Activated CD4-positive, alpha-beta T cell treated with anti-CD3 and anti-CD28 coated beads for 1 hour (primary cell): ENCODE measurements at places on chromosomes 2 and 18.

DNA sequence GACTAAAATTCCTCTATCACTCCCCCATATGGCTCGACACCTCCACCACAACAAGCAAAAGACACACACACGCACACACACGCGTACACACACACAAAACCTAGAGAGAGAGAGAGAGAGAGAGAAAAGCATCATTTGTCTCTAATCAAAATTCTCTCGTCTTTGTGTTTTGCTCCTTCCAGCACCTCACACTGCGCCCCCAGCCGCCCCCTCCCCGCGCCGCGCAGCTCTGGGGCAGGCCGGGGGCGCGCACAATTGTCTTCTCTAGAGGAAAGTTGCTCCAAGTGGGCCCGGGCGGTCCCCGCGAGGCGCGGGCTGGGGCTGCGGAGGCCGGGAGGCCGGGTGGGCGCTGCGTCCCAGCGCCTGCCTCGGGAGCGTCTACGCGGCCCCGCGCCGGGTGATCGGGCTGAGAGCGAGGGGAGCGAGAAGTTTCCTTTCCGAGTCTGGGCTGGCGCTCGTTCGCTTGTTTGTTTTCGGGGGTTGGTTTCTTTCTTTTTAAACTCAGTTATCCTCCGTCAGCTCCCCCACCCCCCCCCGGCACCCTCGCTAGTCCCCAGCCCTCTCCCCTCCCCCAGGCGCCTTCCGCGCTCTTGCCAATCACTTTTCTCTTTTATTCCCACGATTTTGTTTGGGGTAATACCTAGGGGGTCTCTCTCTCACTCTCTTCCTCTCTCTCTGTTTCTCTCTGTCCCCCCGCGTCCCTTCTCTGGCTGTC lies 4.1 kb downstream of the ZEB2 start:
- DNase-seq, result no peak

- no peak for DNase-seq
Measured at GRCh38 chr2:15331787-15332186, 229.3 kb downstream of the NBAS start.

- DNase-seq, result no peak
Measured at GRCh38 chr18:3579701-3580100, 129.7 kb downstream of the TGIF1 start.

DNA sequence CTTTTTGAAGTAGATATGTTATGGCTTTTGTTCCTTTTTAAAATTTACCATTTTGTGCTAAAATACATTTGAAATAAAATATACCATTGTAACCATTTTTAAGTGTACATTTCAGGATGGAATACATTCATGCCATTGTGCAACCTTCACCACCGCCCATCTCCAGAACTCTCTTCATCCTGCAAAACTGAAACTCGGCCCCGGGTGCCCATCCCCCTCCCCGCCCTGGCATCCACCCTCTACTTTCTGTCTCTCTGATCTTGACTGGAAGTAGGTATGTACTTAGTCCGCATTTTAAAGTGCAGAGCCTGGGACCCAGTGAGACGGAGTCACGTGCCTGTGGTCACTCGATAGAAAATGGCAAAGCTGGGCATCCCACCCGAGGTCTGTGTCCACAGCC lies 45.6 kb downstream of the DIPK1C start:
- no peak for DNase-seq

DNA sequence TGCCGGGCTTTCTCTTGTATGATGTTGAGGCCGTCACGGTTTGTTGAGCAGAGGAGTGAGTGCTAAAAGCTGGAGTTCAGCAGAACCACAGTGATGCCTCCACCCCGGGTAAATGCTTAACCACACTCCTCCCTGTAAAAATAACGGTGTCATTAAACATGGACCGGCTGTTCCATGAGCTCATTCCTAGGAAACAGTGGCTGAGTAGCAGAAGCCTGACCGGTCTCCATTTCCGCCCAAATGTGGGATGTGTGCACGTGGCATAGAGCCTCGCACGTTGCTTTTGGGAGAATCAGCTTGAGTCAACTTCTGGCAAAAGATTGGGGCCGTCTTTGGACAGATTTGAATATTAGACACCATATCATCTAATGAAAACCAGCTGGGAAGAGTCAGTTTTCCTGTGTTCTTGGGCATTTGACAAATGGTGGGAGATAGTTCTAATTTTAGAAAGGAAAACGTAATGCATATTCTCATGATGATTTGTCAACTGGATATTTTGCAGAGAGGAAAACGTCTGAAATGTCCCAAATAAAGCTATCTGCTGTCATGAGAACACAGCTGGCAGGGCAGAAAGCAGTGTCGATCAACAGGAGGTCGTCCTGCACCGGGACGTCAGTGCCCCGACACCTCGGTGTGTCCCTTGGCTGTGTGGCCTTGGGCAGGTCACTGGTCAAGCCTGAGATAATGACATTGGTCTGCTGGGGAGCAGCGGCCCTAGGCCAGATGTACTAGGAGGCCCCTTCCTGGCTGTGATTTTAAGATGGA lies 42.4 kb downstream of the LRRFIP1 start:
- no peak for DNase-seq

GRCh38 chr2:184178229-184178628 lies 420.1 kb upstream of the ZNF804A start:
- no peak for DNase-seq

DNA sequence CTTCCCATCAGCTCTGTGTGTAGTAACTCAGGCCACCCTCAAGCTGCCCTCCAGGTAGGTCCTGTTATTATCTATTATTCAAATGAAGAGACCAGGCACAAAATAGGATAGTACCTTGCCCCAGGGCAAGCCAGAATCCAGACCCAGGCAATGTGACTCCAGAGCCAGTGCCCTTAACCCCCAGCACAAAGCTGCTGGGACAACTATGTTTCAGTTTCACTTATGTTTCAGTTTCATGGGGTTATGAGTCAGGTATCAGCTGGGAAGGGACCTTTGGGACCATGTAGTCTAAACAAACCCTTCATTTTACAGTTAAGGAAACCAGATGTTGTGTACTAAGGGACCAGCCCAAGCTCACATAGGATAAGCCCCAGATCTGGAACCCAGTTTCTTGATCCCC lies 10.0 kb downstream of the HK2 start:
- DNase-seq, result peak; percentile 17

GRCh38 chr2:132732694-132733093 lies 62.7 kb upstream of the LYPD1 start:
- DNase-seq, result no peak

GRCh38 chr2:7666596-7667259 lies 749.5 kb downstream of the RNF144A start:
- DNase-seq, result no peak

- DNase-seq, result no peak
Measured at GRCh38 chr2:26316845-26317244, 29.1 kb upstream of the SELENOI start.

- DNase-seq, result no peak
Measured at GRCh38 chr2:181853696-181854095, 37.8 kb upstream of the ITPRID2 start.

DNA sequence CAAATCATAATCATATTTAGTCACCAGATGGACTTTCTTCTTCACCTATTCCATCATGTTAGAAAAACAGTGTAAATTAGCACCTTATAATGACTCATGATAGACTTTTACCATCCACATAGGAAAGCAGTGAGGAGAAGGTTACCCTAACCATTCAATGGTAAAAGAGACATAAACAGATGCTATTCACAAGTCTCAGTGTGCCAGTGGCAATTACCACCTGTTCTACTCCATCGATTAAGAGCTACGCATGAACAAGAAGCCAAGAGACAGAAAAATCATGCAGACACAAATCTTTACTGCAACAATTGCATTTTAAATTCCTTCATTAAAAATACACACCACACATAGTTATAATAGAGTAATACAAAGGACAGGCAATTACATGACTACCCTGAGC lies 106.7 kb upstream of the CHAC2 start:
- DNase-seq, result no peak

DNA sequence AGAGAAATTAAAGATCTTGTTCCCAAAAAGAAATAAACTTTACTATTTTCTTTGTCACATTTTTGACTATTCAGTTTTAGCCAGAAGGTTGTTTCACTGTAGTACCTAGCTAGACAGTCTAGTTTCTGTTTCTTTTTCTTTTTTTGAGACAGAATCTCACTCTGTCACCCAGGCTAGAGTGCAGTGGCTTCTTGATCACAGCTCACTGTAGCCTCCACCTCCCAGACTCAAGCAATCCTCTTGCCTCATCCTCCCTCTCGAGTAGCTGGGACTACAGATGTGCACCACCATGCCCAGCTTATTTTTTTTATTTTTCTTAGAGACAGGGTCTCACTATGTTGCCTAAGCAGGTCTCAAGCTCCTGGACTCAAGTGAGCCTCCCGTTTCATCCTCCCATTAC lies 2.2 kb downstream of the RBM45 start:
- no peak for DNase-seq

DNA sequence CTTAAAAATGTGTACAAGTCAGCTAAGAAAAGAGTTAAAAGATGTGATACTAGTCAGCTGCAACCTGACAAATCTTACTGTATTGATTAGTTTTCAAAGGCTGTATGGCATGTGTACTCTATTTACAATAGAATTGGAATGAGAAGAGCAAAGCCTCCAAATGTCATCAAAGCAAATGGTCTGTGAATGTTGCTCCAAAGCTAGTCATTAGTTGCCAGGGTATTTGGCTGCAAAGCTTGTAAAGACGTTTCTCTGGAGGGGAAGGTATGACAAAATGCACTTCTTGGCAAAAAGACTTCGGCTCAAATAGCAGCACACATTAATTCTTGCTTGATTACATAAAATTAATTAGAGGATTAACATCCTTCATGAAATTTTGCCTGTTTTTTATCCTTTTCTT lies 59.3 kb downstream of the ETAA1 start:
- DNase-seq, result no peak

- DNase-seq, result no peak
Measured at GRCh38 chr2:6177811-6178210, 485.6 kb downstream of the SOX11 start.

DNA sequence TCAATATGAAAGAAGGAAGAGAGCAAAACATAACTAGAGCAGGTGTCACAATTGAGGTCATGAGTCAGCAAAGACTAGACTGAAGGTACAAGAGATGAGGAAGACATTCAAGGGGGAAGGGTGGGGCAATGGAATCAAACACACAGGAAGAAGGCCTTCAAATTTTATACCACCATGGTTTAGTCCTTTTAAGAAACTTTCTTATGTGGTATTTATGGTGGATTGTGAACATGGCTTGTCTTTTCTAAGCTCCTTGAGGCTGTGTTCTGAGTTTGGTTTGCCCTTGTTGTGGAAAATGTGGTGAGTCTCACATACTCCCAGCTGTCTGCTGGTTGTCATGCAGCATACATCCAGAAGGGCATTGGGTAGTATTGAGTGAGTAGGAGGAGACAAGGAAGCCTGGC lies 62.1 kb downstream of the NABP1 start:
- DNase-seq, result no peak

DNA sequence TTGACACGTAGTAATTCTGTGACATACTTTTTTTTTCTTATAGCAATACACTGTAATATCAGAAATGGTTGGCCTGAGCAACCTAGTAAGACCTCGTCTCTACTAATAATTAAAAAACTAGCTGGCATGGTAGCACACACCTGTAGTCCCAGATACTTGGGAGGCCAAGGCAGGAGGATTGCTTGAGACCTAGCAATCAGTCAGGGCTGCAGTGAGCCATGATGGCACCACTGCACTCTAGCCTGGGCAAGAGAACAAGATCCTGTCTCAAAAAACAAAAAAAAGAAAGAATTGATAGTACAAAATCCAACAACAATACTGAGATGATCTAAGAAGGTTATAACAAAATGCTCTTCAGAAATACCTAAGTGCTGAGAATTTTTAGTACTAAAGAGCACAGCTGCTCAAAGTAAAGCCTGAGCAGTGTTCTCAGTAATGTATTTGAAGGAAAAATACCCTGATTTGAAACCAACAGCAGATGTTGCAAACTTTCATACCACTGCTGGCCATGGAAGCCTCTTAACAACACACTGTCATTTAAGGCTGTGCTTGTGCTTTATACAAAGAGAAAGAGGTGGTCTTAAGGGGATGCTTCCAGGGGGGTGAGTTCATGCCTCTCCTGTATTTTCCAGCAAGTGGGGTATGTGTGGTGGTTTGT lies 132.6 kb upstream of the CDCA7 start:
- DNase-seq, result no peak

- no peak for DNase-seq
Measured at GRCh38 chr2:206353685-206354084, 79.2 kb downstream of the ZDBF2 start.

DNA sequence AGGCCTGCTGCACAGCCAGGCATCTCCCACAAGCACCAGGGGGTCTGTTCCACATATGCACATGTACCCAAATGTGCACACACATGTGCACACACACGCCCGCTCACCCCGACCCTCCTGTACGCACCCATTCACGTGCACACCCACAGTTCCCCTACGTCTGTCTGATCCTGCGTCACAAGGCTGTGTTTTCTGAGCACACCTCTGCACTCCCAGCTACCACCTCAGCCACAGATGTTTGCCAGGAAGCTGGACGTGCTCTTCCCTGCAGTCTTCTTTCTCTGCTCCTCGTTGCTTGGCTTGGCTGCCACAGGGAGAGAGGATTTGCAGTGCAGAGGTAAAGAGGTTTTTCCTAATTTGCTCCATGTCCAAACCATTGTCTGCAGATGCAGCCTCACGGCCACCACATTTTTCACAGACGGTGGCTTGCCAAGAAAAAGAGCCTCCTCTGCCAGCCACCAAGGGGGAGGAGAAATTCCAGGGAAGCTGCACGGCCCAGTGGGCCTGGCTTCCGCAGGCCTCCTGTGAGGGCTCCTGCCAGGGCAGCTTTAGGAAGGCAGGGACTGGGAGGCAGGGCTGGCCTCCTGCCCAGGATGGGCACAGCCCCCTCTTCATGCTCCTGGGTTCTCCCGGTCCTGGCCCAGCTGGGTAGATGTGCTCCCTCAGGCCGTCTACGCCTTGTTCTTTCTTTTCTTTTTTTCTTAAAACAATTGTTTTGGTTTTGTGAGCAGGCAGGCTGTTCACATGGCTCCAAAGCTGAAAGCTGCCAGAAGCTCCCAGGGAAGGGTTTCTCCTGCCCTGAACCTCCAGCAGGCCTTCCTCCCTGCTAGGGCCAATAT lies 29.3 kb upstream of the HS6ST1 start:
- no peak for DNase-seq

GRCh38 chr2:10884574-10884975 lies 27.2 kb upstream of the KCNF1 start:
- DNase-seq, result no peak

GRCh38 chr2:120912101-120912985 lies 176.7 kb downstream of the GLI2 start:
- DNase-seq, result no peak

DNA sequence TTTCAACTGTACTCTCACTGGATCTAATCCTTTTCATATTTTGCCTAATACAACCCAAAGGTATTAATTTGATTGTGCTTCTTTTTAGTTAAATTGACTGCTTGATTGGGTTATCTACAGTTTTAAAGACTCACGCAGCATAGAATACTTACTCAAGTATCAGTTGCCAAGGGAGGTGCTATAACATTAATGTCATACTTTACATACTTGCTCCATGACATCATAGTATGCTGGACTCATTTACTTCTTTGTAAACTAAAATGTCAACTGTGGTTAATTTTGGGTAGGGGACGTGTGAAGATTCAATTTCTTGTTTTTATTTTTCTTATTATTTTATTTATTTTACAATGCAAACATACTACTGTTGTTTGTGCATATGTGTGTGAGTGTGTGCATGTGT lies 716.2 kb upstream of the VRK2 start:
- no peak for DNase-seq

GRCh38 chr2:135948642-135949355 lies 36.6 kb downstream of the DARS1 start:
- no peak for DNase-seq
